ENCODE measurements at places on chromosomes 13 and 19. TPM values are rescaled to one million over a fixed set of nuclear protein-coding genes. Genes with fewer than 3 reads are reported as not detected.

DNA sequence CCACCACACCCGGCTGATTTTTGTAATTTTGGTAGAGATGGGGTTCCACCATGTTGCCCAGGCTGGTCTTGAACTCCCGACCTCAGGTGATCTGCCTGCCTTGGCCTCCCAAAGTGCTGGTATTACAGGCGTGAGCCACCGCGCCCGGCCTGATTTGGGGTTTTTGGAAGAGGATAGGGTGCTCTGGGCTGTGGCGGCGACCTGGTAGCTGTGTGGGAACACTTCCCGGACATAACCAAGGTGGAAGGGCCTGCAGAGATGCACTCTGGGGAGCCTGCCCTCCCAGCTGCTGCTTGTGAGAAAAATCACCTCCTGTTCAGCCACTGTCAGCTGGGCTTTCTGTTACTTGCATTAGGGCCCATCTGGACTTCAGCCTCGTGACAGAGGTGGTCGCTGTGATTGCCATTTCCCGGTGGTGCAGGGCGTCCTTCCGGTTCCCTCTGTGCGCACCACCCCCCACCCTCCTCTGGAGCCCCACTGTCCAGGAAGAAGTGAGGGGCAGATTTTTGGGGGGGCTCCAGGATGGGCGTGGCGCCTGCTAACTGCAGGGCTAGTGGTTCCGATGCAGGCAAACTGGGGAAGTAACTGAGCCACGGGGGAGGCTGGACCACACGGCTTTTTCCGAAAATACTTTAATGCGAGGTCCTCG is 7.5 kb downstream of the IL4I1 start:
- DNase-seq, result no peak

GRCh38 chr13:92175330-92175729 is 776.9 kb downstream of the GPC5 start:
- DNase-seq, result peak; percentile 30

Gene IGFL1
- polyA plus RNA-seq, result not detected

DNA sequence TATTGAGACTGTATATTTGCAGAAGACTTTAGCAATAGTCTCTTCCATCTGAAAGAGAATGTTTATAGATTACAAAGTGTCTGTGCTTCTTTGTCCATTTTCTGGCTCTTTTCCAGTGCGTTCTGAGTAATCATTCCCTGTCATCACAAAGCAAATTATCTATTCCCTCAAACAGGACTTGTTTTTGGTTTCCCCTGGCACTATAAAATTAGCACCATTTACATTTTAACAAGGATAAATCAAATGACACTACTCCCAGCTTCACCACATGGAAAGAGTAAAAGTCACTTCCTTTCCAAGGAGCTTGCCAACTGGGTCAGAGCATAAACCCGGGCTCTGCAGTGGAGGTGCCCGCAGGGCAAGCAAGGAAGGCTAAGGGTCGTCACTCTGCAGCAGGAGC is 88.1 kb downstream of the SHISA2 start:
- no peak for DNase-seq

GRCh38 chr19:47020132-47020805 is 632 bp downstream of the NPAS1 start:
- no peak for DNase-seq

DNA sequence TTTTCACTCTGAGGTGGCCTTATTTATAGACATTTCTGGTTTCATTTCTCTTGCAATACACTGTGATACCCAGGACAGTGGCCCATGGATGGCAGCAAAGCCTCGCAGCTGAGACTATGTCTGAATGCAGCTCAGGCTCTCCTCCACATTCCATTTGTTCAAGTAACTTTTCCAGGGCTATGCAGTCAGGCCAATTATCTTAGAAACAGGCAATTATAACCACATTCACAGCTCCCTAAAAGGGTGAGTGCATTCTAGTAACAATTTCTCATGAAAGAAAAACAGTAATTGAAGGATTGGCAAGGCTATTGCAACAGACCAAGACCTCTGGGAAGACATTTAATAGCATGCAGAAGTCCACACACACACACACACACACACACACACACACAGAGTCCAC is 264.0 kb downstream of the TBC1D4 start:
- no peak for DNase-seq

Gene ZNF527
- polyA plus RNA-seq, result 11.6 TPM
